ENCODE measurements at places on chromosomes 13 and 19. TPM values are rescaled to one million over a fixed set of nuclear protein-coding genes. Genes with fewer than 3 reads are reported as not detected.

ADGRE3 gene
- 0.53 TPM for total RNA-seq

ZNF98 gene
- total RNA-seq = 0.84 TPM

RNF113B gene
- not detected for total RNA-seq

UBXN6 gene
- 120 TPM for total RNA-seq

ATP1A3 gene
- 210 TPM for total RNA-seq

KLK10 gene
- total RNA-seq = not detected

IGFLR1 gene
- 3.6 TPM for total RNA-seq

SPRED3 gene
- total RNA-seq = 0.69 TPM

ZNF708 gene
- 5.1 TPM for total RNA-seq

Data from heart left ventricle (tissue), 16 donors.